Ovary (tissue), 10 donors: ENCODE measurements at places on chromosomes 1 and 21. TPM values are rescaled to one million over a fixed set of nuclear protein-coding genes. Genes with fewer than 3 reads are reported as not detected.

Gene CELA3B
- not detected for polyA plus RNA-seq

Gene SIPA1L2
- 17.7 TPM for polyA plus RNA-seq

Gene TNNI3K
- polyA plus RNA-seq = 1.5 TPM

Gene C1orf198
- polyA plus RNA-seq = 34.0 TPM

Gene AIRE
- not detected for polyA plus RNA-seq

Gene TAL1
- polyA plus RNA-seq = 2.4 TPM

Gene ADGRB2
- polyA plus RNA-seq = 2.6 TPM

Gene PLA2G2A
- polyA plus RNA-seq = 262 TPM

Gene OR2M4
- not detected for polyA plus RNA-seq

Gene USH2A
- 0.01 TPM for polyA plus RNA-seq

Gene YBX1
- 909 TPM for polyA plus RNA-seq

Gene PTPN22
- polyA plus RNA-seq = 4.2 TPM
